ENCODE measurements at places on chromosomes 7 and 10.

- no peak for DNase-seq
These were observed 2.0 kb upstream of the SLC16A12 start for GRCh38 chr10:89537364-89537763.

DNA sequence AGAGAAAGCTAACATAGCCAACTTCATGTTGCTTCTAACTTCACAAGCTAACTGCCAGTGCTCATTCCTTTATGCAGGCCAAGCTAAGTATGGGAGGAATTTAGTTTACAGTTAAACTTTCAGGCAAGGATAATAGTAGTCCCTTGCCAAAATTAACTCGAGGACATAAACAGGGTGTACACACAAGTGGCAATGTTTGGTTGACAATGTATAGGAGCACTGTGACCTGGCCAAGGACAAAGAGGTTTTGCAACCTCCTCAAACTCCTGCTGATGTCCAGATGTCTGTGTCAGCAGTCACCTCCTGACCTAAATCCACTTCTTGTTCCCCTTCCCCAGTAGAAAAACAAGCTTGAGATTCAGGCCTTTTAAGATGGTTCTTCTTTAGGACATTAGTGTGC is 494.6 kb upstream of the KLF6 start:
- DNase-seq = no peak

DNA sequence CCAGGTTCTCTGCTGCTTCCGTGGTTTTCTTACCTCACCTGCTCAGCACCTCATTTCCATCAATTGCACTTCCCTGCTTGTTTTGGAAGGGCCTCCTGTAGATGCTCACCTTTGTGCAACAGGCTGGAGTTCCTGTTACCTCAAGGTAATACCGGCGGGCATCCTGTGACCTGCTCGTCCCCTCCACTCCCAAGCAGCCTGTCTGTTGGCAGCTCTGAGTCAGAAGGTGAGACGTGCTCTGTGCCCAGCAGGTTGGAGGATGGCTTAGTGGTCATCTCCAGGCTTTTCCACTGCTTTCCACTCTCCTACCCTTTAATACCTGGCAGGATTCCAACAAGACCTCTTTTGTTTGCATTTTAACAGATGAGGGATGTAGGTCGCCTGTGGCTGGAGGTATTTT is 86.0 kb downstream of the CAMK1D start:
- DNase-seq = no peak

DNA sequence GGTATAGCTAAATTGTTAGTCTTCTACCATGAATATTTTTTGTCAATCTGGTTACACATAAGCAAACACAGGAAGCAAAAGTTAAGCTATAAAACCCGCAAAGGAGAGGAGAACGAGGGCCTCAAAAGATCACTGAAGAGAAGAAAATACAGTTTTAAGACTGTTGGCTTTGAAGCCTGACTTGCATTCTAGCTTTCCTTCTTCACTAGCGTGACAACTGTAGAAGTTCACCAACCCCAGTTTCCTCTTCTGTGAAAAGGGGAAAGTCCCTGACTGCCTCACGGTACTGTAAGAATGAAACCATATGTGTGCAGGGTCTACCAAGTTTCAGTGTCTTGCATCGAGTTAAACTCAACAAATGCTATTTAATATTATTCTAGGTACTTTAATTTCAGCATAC is 7.5 kb upstream of the LRRN3 start:
- peak; percentile 75 for DNase-seq

DNA sequence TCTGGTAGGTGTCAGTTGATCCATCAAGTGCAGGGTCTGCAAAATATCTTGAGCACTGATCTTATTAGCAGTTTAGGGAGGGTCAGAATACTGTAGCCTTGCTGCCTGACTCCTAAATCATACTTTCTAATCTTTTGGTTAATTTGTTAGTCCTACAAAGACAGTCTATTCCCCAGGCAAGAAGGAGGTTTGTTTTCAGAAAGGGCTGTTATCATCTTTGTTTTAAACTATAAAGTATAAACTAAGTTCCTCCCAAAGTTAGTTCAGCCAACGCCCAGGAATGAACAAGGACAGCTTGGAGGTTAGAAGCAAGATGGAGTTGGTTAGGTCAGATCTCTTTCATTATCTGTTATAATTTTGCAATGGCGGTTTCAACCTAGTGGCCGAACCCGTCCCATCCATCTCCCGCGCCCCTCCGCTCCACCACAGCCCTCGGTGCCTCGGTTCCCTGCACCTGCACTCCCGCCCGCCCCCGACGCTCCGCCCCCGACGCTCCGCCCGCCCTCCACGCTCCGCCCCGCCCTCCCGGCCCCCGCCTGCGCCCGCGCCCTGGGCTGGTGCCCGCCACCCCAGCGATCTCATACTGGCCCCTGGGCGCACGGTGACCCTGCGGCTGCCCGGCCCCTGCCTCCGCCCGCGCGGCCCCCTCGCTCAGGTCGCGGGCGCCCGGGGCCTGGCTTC is at the start of gene ADCK2:
Gene ADCK2 (plus strand): TSS at position 564 of the 681 bp plus-strand sequence. CDS start 386 bp downstream, outside the sequence.
- DNase-seq = no peak

DNA sequence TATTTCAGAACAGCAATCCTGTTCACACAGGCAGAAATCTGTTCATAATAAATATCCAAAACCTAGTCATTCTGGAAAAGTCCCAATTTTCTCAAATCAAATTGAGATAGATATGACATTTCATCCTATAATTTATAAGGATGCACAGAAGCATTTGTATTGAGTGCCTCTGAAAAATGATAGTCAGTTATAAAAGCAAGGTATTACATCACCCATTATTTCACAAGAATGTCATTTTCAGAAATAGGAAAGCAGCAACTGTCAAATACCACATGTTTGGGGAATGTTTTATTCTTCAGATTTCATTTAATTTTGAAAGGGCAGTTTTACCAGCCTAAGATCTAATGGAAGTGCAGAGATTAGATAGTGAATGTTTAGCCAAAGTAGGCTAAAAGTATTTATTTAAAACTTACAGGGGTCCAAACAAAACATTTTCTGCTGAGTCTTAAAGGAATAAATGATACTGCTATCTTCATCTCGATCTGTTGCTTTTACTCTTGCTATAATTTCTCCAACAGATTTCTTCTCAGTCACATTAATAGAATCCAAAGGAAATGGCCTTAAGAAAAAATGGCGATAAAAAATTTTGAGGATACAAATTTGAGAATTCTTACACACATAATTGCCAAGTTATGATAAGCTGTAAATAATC is 185.8 kb downstream of the HGF start:
- DNase-seq = no peak

DNA sequence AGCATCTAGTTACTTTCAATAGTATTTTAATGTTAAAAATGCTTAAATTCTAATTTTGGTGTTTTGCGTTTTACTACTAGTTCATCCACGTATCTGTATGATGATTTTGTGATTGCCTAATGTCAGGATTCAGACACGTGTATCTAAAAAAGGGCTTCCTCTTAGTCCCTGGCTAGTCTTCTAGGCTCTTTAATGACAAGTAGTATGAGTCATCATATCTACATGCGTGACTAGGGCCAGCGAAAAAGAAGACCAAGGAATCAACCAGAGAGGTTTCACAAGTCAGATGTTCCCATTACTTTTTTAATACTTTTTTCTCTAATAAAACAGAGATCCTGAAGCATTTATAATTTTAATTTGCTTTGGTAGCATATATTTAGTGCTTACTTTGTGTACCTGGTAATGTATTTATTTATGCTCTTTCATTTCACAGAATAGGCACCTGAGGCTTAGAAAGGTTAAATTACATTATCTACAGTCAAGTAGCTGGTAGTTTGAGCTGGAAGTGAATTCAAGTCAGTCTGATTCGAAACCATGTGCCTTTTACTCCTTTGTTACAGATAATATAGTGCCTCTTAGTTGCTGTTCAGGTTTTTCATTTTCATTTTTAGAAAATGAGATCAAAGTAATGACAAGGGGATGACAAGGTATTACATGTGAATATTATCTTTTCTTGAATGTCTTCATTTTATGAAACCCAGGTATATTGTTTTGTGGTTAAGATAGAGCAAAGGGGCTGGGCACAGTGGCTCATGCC is 140.3 kb downstream of the FOXP2 start:
- no peak for DNase-seq

- DNase-seq = no peak
These were observed 327.4 kb downstream of the CDK14 start for GRCh38 chr7:90923541-90923997.
